ENCODE measurements at places on chromosomes 12 and 14. TPM values are rescaled to one million over a fixed set of nuclear protein-coding genes. Genes with fewer than 3 reads are reported as not detected.
A peak's percentile ranks its signal among the peaks of the same experiment; 100 is the strongest.

Gene CD27
- 0.67 TPM for total RNA-seq

Gene SP7
- total RNA-seq, result not detected

Gene DNAI7
- total RNA-seq, result not detected

Gene KCNC2
- total RNA-seq, result not detected

Gene KICS2
- 10.7 TPM for total RNA-seq

Gene PLXNC1
- 5.7 TPM for total RNA-seq

Gene OASL
- 2.5 TPM for total RNA-seq

Gene LRTM2
- total RNA-seq, result not detected

Gene ASPG
- 112 TPM for total RNA-seq

- H3K27me3 ChIP-seq, result no peaks in the 10 kb centered on the region
- no peaks in the 10 kb centered on the region for H3K4me1 ChIP-seq
Observed at GRCh38 chr12:103880299-103881142, 39.5 kb upstream of the NT5DC3 start.

- no peaks in the 10 kb centered on the region for H3K27me3 ChIP-seq
- DNase-seq, result no peak
- H3K27ac ChIP-seq, result no peak overlapping the region
- H3K36me3 ChIP-seq, result no peaks in the 10 kb centered on the region
- H3K4me1 ChIP-seq, result no peaks in the 10 kb centered on the region
Observed at GRCh38 chr12:71069311-71069710, 88.5 kb downstream of the TSPAN8 start.

- H3K27me3 ChIP-seq, result peaks cover 2% of the 10 kb centered on the region
- no peaks in the 10 kb centered on the region for H3K4me1 ChIP-seq
- H3K4me3 ChIP-seq, result peak overlapping the region; percentile 19
- H3K27ac ChIP-seq, result no peak overlapping the region
- no peaks in the 10 kb centered on the region for H3K36me3 ChIP-seq
Observed at GRCh38 chr14:78959674-78960264, 789.6 kb downstream of the NRXN3 start.

DNA sequence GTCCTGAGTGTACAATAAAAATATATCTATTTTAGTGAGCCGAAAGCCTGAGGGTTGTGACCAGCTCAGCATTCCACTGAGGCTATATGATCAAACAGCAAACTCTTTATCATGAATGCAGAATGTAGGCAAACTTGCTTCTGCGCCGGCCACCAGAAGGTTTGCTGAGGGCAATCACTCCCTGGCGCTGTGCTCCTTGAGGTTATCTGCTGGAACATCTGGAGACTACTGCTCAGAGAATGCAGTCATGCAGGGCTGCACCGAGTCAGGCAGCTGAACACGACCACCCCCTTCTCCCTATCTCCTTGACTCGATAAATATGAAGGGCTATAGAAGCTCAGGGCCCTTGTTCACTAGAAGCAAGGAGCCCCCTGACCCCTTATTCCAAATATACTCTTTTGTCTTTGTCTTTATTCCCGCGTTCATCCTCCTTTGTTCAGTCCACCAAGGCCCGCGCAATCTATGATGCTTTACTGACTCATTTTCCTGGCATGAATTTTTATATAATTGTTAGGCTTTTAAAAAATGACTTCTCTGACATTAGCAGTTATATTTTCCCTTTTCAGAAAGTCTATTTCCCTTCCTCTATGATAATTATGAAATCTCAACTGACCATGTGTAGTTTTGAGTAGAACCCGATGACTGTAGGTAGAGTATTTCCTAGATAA, 1089.3 kb downstream of the SLC16A7 start:
- no peaks in the 10 kb centered on the region for H3K4me1 ChIP-seq
- no peaks in the 10 kb centered on the region for H3K27me3 ChIP-seq
- no peak overlapping the region for H3K27ac ChIP-seq

DNA sequence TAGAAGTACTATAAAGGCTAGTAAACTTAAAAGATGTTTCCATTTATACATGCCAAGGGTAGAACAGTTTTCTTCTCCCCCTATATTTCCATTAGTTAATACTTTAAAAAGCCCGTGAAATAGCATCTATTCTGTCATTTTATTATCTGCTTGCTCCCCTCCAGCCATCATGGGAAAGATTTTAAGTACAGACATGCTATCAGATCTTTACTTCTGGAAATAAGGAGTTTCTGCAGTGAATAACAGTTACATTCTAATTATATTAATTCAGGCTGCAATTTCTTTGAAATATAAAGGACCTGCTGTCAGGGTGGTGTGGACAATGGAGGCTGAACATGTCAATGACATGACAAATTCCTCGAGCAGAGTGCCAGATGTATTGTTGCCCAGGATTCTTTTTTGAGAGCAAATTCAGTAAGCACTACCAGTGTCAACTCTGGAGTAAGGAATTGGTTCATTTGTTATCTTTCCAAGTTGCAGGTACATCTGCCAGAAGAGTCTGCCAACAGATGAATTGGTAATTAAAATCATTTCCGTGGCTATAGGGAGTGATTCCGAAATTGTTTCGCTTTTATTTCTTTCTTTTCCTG, 151.3 kb downstream of the BTG1 start:
- no peaks in the 10 kb centered on the region for H3K4me1 ChIP-seq
- DNase-seq, result no peak

DNA sequence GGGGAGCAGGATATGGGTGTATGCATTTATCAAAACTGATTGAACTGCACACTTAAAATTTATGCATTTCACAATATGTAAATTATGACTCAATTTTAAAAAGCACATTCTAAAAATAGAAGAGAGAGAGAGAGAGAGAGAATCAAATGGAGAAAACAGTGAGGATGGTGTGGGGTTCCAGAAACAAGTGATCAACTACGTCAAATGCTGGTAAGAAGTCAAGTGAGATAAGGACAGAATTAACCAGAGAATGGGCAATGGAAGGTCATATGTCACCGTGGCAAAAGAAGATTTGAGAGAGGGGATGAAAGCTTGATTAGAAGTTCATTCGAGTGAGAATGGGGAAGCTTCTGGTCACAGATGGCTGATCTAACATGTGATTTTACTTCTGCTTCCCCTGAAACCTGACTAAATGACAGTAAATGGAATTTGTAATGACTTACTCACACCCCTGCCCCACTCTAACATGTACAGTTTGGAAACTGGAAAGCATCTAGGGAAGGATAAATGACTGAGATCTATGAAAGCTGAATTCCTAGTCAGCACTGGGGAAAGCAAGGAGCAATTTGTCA, 276.5 kb upstream of the AMIGO2 start:
- no peaks in the 10 kb centered on the region for H3K36me3 ChIP-seq
- H3K27ac ChIP-seq, result peak overlapping the region; percentile 41
- no peaks in the 10 kb centered on the region for H3K4me1 ChIP-seq
- H3K4me3 ChIP-seq, result no peak overlapping the region
- no peaks in the 10 kb centered on the region for H3K27me3 ChIP-seq

DNA sequence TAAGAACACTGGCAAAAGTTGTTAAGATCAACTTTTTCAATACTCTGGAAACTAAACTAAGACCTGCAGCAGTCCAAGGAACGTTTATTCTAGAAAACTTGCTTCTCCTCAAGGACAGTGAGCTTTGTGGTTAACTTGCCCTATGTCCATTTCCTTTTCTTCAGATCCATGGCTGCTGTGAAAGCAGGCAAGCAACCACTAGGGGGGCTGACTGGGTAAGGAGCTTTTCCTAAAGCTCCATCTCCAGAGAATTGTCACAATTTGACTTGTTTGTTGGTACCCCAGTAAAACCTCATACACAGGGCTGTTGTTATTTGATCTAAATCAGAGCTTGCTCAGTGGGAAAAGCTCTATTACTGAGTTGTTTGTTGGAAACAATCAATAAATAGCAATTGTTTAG, 10.1 kb upstream of the RPL10L start:
- H3K27ac ChIP-seq, result no peak overlapping the region
- no peak for DNase-seq
- H3K4me1 ChIP-seq, result no peaks in the 10 kb centered on the region
- H3K4me3 ChIP-seq, result no peak overlapping the region
- no peaks in the 10 kb centered on the region for H3K36me3 ChIP-seq

DNA sequence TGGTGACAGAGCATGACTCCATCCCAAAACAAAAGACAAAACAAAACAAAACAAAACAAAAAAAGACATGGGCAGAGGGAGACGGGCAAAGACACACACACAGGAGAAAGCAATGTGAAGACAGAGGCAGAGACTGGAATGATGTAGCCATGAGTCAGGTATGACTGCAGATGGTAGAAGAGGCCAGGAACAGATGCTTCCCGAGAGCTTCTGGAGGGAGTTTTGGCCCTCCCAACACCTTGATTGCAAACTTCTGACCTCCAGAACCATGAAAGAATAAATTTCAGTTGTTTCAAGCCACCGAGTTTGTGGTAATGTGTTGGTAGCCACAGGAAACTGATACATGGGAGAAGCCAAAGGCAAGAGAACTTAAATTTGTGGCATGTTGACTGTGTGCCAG, 27.1 kb downstream of the VWF start:
- no peaks in the 10 kb centered on the region for H3K4me1 ChIP-seq
- H3K36me3 ChIP-seq, result no peaks in the 10 kb centered on the region
- no peak for DNase-seq
- H3K27me3 ChIP-seq, result no peaks in the 10 kb centered on the region

- peak overlapping the region; percentile 18 for H3K4me3 ChIP-seq
- peaks cover 9% of the 10 kb centered on the region for H3K36me3 ChIP-seq
- H3K27ac ChIP-seq, result no peak overlapping the region
- peaks cover 5% of the 10 kb centered on the region for H3K27me3 ChIP-seq
Observed at GRCh38 chr12:49092086-49092815, 2.4 kb downstream of the DHH start.

DNA sequence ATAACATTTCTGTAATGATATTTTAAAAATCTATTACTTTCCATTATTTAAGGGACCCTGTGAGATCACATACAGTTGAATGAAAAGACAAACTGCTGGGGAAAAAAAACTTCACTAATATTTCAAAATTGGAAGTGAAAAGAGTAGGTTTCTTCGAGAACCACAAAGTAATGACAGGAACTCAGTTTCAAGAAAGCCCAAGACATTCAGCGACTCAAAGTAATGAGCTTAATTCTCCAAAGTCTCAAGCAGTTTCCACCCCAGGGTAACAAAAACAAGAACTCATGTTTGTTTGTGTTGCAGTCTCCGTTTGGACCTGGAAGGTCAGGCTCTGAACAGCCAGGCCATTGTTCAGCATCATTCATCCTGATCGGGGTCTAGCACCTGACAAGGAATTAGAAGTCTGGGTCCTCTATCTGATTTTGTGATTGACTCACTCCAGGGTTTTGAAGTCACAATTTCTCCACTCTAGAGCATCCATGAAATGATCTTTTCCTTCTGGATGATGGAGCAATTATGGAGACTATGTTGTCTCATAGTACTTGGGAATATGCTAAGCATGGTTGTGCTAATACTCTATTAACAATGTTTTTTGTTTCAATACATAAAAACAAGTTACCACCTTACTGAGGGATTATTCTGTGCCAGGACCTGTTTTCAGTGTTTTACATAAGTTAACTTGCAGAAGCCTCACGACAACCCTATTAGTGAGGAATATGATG, 126.9 kb downstream of the SLC25A21 start:
- H3K27me3 ChIP-seq, result no peaks in the 10 kb centered on the region
- no peak for DNase-seq
- no peaks in the 10 kb centered on the region for H3K36me3 ChIP-seq
- H3K4me3 ChIP-seq, result no peak overlapping the region

GRCh38 chr14:72792051-72792788, 101.7 kb downstream of the DPF3 start:
- no peaks in the 10 kb centered on the region for H3K36me3 ChIP-seq
- no peak overlapping the region for H3K4me3 ChIP-seq
- no peaks in the 10 kb centered on the region for H3K4me1 ChIP-seq
- no peak for DNase-seq
- no peak overlapping the region for H3K27ac ChIP-seq
- H3K27me3 ChIP-seq, result no peaks in the 10 kb centered on the region

- H3K27me3 ChIP-seq, result no peaks in the 10 kb centered on the region
- peak within 1 kb of the TSS; percentile 90 for H3K4me3 ChIP-seq
- H3K27ac ChIP-seq, result peak within 1 kb of the TSS; percentile 70
- DNase-seq, result peak; percentile 35
- H3K4me1 ChIP-seq, result peaks cover 7% of the 10 kb centered on the region
Observed at GRCh38 chr12:63844391-63845341, at the start of gene SRGAP1. Gene SRGAP1 (plus strand): TSS chr12:63844700. CDS start chr12:63844817, 117 bp downstream.

DNA sequence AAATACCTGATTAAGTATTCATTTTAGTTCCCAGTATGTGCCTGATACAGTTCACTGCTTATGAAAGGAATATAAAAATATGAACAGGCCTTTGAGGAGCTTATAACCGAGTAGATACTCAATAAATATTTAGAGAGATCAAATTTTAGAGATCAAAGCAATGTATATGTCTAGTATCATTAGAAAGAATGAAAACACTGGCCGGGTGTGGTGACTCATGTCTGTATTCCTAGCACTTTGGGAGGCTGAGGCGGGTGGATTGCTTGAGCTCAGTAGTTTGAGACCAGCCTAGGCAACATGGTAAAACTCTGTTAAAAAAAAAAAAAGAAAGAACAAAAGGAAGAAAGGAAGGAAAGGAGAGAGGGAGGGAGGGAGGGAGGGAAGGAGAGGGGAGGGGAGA, 113.2 kb upstream of the EEA1 start:
- H3K36me3 ChIP-seq, result no peaks in the 10 kb centered on the region
- no peak overlapping the region for H3K4me3 ChIP-seq
- no peaks in the 10 kb centered on the region for H3K27me3 ChIP-seq

- DNase-seq, result no peak
- no peak overlapping the region for H3K4me3 ChIP-seq
- H3K27ac ChIP-seq, result peak overlapping the region; percentile 85
- H3K36me3 ChIP-seq, result no peaks in the 10 kb centered on the region
Observed at GRCh38 chr12:107026806-107027635, 40.1 kb upstream of the MTERF2 start.

DNA sequence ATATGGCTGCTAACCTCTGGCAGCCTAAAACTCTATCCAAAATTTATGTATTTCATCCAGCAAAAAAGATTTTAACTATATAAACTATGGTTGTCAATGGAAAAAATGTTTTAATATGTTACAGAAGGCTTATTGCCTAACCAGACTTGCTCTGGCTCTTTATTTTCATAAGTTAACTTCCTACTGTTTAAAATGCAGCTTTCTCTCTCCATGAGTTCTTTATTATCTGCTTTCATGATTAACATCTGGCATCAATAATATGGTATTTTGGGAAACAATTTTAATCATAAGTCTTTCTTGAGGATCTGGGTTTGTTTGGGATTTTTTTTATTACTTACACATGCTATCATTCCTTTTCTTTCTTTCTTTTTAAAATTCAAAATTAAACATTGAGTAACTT, 20.5 kb downstream of the KERA start:
- no peak for DNase-seq
- H3K4me3 ChIP-seq, result no peak overlapping the region
- no peaks in the 10 kb centered on the region for H3K27me3 ChIP-seq
- H3K27ac ChIP-seq, result no peak overlapping the region
- no peaks in the 10 kb centered on the region for H3K36me3 ChIP-seq

All from liver (tissue), 10 donors.